Pons (tissue), 1 donor: ENCODE measurements at places on chromosomes 13 and 19.

GRCh38 chr13:76795701-76796695 is 90.2 kb downstream of the KCTD12 start:
- no peak for DNase-seq

GRCh38 chr13:49040872-49041271 is 65.2 kb downstream of the FNDC3A start:
- no peak for DNase-seq

- DNase-seq: no peak
Observed at GRCh38 chr13:78194904-78195639, 276.4 kb upstream of the EDNRB start.

DNA sequence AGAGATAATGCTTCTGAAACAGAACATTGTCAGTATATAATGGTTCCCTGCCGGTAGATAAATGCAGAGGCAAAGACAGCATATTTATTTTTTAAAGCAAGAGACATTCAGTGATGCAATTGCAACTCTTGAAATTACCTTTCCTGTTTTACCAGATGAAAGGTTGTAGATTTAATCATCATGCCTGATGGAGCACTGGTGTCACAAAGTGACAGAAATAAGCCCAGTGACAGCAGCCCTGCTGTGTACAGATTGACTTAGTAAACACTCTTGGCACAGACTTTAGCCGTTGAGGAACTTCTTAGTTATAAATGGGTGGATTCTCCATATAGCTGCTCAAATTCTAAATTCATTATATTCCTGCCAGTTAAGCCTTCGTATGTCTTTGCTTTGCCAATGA is 172.5 kb downstream of the ITGBL1 start:
- DNase-seq: no peak

GRCh38 chr13:98142380-98143156 is at the start of gene FARP1:
Gene FARP1, plus strand, starts transcription at chr13:98143094. Its CDS starts 70,149 bp downstream, at chr13:98213243.
- DNase-seq: peak; percentile 22

DNA sequence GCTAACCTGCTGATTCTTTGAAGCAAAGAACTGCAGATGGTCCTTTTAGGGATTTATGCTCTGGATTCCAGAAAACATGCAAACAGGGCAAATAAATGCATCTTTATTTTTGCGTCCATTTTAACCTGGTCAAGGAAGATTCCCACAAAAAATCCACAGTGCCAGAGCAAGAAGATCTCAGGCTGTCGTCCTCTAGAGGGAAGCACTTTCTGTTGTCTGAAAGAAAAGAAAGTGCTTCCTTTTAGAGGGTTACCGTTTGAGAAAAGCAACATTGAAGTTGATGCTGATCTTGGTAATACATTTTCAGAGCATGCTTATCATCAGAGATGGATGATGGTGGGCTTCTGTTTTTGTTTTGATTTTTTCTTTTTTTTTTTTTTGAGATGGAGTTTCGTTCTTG is 75.5 kb downstream of the DPRX start:
- DNase-seq: no peak

GRCh38 chr13:71219698-71220415 is 647.1 kb downstream of the DACH1 start:
- DNase-seq: no peak

DNA sequence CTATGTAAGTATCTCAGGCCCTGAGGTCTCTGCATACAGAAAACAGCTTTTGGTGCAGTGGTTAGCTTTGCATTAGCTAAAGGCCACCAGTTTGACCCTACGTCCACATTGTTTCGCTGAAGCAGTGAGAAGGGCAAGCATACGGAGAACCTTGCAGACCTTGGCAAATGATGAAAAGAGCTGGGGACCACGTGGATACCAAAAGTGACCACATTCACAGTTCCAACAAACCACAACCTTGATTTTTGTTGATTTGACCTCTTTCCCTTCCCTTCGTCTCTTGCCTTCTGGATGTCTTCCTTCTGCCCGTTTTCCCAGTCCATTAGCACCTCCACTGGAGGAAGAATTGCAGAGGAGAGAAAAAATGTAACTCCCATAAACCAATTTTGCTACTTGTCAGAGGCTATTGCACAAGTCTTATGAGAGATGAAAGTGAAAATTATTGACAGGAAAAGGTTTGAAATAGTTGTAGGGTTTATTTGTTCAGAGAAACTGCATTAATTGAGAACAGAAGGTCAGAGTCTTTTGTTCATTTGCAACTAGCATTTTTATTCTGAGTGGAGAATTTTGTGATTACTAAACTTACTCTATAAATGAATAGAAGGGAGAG is 293.9 kb upstream of the HTR2A start:
- DNase-seq: no peak

DNA sequence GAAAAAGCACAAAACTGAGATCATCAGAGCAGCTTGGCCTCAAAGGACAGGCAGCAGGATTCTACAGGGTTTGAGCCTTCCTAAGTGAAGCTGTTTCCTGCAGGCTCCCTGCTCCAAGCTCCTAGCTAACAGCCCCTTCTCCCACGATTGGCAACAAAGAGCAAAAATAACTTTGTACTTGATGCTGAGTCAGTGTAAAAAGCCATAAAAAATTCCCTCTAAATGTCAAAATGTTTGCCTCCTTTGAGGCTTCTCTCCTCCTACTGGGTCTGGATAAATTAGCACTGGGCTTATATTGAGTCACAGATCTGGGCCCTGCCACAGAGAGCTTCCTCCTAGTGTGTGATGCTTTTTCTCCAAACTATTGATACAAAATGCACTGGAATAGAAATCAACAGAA is 153.3 kb downstream of the TNFRSF19 start:
- no peak for DNase-seq

DNA sequence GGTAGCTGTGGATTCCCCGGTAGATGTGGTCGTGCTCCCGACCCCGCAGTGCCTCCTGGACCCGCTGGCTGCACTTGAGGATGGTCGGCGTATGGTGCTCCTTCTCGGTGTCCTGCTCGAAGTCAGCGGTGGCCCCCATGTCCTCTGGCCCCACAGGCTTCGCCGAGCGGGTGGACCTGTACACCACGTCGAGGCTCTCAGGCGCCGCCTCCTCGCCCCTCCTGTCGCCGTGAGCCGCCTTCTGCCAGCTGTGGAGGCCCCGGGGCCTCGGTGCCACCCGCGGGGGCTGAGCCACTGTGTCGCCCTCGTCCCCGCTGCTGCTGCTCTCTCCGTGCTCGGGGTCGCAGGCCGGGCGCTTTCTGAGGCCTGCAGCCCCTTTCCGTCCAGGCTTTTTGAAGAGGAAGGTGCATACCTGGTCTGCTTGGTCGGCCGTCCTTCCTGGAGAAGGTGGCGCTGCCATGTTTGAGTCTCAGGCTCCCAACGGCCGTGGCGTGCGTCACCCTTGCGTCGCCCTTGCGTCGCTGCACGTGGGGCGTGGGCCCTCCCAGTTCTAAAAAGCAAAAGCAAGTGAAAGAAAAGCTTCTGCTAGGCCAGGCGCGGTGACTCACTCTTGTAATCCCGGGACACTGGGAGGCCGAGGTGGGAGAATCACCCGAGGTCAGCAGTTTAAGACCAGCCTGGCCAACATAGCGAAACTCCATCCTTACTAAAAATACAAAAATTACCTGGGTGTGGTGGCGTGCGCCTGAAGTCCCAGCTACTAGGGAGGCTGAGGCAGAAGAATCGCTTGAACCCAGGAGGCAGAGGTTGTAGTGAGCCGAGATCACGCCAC is at the start of gene RNF113B:
RNF113B (minus strand) TSS at position 493 of the 832 bp plus-strand sequence; CDS start at position 460, 33 bp downstream.
- DNase-seq: no peak

GRCh38 chr13:32997399-32997798 is 18.8 kb upstream of the KL start:
- no peak for DNase-seq

GRCh38 chr13:43767341-43767931 is 19.3 kb downstream of the ENOX1 start:
- DNase-seq: peak; percentile 63

GRCh38 chr19:7832009-7832408 is 2.0 kb downstream of the EVI5L start:
- no peak for DNase-seq

DNA sequence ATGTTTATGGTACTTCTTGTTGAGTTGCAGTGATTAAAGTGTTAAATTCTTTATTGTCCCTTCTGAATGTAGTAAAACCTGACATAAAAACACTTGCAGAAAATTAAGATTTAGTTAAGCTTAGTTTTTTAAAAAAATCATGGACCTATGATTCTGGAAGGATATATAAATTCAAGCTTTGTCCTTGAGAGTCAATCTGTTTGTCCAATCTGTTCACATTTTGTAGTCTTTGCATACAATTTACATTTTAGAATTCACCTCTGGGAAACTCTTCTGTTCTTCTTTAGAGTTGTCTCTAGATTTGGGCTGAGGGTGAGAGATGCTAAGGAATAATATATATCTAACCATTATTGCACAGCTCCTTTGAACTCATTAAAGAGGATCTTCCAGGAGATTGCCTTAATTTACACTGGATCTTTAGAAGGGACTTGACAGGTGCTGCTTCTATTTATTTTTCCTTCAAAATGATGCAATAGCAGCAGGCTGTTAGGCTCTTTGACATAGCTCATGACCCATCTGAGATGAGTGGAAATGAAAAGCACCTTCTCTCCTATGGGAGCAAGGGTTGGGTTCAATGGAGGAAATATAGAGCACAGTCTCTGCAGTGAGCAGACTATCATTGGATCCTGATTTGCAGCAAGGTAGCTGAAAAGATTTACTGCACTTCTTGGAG is 433.9 kb downstream of the GPC6 start:
- no peak for DNase-seq

- DNase-seq: no peak
Observed at GRCh38 chr19:54430306-54431254, 15.3 kb downstream of the TTYH1 start.

DNA sequence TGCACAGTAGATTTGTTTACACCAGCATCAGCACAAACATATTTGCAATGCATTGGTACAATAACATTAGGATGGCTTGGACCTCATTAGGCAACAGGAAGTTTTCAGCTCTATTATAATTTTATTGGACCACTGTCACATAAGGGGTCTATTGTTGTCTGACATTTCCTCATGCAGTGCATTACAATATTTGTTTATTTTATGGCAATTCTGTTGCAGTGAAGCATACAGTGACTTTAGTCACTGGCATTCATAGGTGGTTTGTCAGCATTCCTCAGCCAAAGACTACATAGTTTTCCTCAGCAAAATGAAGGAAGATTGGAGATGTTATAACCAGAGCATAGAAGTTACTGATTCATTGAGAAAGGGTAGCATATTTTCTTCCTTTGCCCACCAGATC is 1732.9 kb downstream of the PCDH9 start:
- no peak for DNase-seq

DNA sequence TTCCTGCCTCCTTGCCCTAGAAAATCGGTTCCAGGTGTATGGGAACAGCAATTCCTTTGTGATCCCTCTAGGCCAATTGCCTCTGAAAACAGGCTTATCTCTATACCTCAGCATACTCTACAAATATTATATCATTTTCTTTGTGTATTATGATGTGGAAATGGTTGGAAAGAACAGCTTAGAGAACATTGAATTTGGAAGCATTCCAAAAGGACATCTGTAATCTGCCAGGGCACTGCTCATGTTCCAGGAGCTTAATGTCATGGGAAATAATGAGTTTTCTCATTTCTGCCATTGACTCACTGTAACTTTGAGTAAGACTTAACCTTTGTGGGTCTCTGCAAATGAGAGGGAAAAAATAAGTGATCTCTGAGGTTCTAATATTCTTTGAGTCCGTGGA is 147.3 kb downstream of the UFM1 start:
- no peak for DNase-seq

GRCh38 chr13:108278466-108278865 is 8.9 kb downstream of the TNFSF13B start:
- DNase-seq: no peak

DNA sequence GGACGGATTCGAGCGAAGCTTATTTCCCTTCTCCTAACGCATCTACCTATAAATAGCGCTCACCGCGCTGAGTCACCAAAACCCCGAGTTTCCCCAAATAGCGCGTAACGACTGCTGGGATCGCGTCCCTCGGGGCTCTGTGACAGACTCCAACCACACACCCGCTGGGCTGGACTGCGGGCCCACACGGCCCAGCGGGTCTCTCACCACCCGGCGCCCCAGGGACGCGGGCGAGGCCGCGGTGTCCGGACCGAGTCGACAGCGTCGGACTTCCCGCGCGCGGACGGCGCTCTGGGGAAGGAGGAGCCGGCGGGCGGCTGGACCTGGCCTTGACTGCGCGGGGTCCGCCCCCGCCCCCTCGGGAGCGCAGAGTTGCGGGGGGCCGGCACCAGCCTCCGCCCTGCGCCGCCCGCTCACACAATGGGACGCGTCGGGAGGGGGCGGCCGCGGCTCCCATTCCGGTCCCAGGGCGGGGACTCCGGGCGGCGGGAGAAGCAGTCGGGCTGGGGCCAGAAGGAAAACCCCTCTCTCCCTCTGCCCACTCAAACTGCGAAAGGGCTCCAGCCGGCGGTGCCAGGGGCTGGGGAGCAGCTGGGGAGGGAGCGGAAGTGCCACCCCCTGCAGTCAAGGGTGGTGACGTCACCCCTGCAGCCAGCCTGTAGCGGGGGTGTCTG is 108.8 kb downstream of the KCNRG start:
- peak; percentile 93 for DNase-seq

DNA sequence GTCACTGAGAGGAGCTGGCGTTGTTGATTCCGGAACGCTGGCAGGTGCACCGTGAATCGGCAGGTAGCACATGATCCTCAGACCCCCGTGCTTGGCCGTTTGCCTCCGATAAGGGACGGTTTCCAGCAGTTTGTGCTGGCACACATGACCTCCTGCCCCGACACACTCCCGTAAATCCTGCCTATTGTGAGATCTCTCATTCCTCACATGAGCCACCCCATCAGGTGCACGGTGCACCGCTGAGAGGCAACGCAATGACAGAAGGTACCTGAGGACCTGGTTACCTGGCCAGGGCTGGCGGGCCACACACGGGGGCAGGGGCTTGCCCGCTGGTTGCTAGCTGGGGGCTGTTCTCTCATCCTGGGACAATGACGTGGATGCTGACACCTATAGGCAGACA is 2.1 kb upstream of the ADPRHL1 start:
- no peak for DNase-seq

- no peak for DNase-seq
Observed at GRCh38 chr13:25652764-25653163, 281.0 kb downstream of the ATP8A2 start.

- DNase-seq: no peak
Observed at GRCh38 chr13:47409778-47410177, 512.9 kb upstream of the HTR2A start.

GRCh38 chr19:11769995-11770394 is 3.2 kb downstream of the ZNF441 start:
- DNase-seq: no peak

DNA sequence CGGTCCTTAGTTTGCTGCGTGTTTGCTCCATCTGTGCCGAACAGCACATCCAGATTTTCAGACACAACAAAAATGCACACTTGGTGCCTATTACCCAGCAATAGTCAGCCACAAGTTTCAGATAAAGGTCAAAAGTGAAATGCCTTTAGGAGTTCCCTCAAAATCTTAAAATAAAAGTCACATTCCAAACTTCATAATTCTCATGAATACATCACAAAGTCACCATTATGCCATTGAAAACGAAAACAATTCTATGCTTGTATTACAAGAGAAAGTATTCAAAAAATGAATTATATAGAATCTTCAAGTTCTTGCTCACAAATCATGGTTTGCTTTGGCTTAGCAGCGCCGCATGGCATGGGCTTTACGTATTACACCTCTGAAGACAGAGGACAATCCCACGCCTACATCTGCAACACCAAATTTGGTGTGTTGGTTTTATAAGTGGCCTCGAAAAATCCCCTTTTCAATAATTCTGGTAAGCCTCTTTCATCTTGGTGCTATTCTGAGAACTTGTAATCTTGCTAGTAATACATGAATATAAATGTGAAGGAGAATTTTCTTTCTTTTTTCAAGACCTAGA is 26.6 kb downstream of the COL4A1 start:
- no peak for DNase-seq
